ENCODE measurements at places on chromosomes 11 and 22.

GRCh38 chr22:35039625-35040024, 26.3 kb upstream of the ISX start:
- DNase-seq: no peak

- DNase-seq: no peak
These were observed 73.3 kb downstream of the TRIM44 start for GRCh38 chr11:35735903-35736302.

GRCh38 chr22:32005453-32005852, 37.6 kb upstream of the SLC5A1 start:
- no peak for DNase-seq

- no peak for DNase-seq
These were observed 9.2 kb downstream of the RAB36 start for GRCh38 chr22:23154461-23154860.

DNA sequence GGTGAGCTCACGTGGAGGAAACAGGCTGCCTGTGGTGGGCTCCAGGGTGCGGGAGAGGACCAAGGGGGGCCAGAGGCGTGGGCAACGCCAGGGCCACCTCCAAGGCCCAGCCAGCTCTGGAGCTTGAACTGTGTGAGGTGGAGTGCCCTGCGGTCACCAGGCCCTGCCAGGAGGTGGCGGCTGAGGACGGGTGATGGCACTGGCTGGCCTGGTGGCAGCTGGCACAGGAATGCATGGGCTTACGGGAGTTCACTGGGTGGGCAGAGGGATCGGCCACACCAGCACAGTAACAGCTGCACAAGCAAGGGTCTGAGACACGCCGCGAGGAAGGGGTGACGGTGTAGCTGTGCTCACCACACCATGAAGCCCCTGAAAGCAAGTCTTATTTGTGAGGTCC, 15.8 kb downstream of the TOLLIP start:
- DNase-seq: no peak

DNA sequence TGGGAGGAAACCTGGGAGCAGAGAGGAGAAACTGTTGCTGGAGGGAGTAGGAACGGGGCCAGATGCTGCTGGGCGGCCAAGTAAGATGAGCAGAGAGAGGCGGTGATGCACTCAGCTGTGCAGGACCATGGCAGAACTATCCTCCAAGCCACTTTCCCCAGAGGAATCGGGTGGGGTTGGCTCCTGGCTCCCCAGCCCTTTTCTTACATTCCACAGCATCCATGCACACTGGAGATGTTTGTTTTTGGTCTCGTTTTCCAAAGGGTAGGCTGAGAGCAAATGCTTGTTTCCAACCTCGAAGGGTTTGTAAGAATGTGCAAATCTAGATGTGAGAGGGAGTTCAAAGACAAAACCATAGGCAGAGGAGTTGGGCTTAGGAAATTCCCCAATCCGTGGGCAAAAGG, 73.2 kb downstream of the DBX1 start:
- DNase-seq: no peak

DNA sequence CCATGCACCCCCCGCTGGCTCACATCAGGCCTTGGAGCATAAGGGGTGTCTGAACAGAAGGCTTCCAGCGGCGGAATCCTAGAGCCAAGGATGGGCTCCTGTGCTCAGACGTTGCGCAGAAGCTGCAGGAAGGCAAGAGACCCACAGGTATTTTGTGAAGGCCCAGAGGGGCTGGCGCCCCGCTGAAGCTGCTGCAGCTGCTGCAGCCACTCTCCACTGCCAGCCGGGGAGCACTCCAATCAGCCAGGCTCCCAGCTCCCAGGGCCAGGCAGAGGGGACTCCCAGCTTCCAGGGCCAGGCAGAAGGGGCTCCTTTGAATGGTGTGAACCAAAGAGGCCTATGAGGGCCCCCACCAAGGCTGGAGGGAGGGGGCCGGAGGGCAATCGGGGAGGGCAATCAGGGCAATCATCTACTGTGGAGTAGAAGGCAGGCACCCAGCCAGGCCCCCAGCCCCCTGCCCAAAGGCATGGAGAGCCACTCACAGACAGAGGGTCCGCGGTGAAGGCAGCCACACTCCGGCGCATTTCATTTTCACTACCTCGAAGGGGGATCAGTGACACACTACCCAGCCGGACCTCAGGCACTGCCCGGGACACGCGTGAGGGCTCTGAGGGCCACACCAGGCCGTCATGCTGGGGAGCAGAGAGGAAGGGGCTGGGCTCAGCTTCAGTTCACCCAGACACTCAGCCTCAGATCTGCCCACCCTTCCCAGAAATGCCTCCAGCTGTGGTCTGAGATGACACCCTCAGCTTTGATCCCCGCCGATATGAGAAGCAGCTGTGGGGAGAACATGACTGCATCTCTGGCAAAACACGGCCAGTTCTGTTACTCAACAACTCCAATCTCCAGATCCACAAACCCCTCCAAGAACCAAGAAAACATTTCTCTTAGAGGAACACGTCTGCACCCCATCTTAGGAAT, 11.6 kb upstream of the PDE2A start:
- DNase-seq: no peak

- no peak for DNase-seq
These were observed 451.2 kb downstream of the INSC start for GRCh38 chr11:15565880-15566279.

DNA sequence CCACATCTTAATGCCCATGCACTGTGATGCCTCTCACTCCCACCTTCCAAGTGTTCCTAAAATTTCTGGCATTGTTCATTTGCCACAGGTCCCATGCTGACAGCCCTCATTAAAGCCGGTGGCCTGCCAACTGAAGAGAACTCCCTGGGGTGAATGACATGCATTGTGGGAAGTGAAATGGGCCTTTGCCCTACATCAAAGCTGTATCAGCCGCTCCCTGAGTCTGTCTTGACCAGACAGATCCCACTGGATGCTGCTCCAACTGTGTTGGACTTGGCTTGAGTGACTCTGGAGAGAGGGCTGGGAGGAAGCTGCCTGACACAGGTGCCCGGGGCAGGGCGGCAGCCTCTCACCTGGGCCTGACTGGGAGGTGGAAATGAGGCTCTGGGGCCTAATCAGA, 8.8 kb upstream of the SEC14L4 start:
- no peak for DNase-seq

DNA sequence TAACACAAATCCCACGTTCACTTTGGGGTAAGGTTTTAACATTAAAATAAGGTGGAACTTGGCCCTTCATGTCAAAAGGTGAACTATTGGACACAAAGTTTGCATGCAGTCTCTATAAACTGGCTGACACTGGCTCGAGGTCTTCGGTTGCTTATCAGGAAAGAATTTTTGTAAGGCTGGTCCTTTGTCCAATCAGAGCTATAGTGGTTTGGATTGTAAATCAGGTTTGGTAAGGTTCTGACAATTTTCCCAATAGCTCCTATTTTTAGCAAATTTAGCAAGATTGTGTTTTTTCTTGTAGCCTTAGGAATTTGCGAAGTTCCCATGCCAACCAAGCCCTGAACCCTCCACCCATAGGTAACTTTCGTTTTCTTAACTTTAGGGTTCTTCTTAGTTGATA, 17.6 kb upstream of the MED17 start:
- no peak for DNase-seq

Data from SIG-M5 (cell line).